ENCODE measurements at places on chromosomes 5 and 9. TPM values are rescaled to one million over a fixed set of nuclear protein-coding genes. Genes with fewer than 3 reads are reported as not detected.

The SLC46A2 gene
- 0.47 TPM for polyA plus RNA-seq

- DNase-seq, result no peak
Observed at GRCh38 chr9:98795295-98795955, 930 bp downstream of the ANKS6 start.

DNA sequence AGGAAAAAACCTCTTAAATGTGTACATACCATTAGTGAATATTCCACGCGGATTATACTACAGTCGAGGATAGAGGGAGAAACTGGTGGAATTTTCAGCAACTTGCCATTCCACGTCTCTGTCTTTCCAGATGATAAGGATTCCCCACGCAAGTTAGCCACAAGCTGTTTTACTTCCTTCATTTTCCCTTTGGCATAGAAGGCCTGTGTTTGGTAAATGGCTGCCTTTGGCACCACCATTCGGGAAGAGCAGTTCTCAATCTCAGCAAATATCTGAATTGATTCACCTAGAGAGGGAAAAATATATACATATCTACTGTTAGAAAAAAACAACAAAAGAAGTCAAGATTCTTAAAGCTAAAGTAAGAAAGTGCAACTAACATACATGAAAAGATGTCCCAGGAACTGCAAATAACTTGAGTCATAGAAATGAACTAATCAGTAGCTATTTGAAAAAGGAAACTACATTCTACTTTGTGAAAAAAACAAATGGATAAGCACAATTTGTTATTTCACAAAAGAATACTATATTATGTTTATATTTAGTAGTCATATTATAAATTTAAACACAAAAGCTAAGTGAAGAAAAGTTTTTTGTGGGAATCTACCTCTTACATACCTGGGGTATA, 8.1 kb downstream of the ARRDC3 start:
- no peak for DNase-seq

GRCh38 chr5:54519509-54519876, 1.9 kb downstream of the SNX18 start:
- no peak for DNase-seq

DNA sequence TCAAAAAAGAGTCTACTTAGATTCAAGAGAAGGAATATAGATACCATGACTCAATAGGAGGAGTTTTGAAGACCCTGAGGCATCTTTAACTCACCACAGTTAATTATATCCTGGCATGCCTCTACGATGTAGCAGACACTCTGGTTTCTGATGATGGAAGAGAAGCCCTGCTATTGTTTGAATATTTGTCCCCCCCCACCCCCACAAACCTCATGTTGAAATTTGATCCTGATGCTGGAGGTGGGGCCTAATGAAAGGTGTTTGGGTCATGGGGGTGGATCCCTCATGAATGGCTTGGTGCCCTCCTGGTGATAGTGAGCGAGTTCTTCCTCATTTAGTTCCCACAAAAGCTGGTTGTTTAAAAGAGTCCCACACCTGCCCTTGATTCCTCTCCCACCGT, 147.9 kb upstream of the TBCA start:
- DNase-seq, result no peak

The TAL2 gene
- polyA plus RNA-seq, result 3.2 TPM

DNA sequence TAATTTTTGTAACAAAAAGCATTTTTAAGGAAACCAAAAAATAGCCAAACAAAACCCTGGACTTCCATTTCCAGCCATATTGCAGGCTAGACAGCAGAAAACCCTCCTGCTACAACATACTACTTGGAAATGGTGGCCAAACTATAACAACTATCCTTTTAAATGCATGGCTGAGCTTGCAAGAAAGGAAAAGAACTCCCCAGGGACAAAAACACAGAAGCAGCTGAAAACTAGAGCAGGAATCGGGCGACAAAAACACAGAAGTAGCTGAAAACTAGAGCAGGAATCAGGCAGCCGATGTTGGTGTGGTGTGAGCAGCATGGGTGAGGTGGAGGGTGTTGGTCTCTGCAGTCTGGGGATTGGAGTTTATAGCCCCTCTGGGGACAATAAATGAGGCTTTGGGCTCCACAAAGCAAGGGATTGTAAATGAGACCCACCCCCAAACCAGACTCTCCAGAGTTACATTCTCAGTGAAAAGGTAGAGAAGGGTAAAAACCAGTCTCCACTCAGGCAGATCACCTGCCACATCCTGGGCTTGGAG, 95.2 kb downstream of the C9orf50 start:
- DNase-seq, result no peak

GRCh38 chr5:134634227-134634626, 1.6 kb upstream of the SAR1B start:
- no peak for DNase-seq

DNA sequence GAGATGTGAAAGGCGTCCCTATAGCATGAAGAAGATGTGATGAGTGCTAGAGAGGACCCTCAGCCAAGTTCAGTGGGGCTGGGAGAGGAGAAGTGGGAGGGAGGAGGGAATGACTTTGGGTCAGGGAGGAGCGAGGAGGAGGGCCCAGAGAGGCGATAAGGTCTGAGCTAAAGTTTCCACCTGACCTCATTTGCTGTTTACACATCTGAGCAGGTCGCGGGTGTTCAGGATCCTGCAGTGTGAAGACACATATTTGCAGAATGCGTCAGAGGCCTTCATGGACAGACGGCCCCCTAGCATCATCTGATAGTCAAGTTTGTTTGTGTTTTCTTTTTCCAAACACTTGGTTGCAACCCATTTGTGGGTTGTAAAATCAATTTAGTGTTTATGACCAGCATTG, 18.9 kb upstream of the IGFBPL1 start:
- DNase-seq, result no peak

The SPINK13 gene
- 0.23 TPM for polyA plus RNA-seq

The PCDHGA11 gene
- polyA plus RNA-seq, result 4.3 TPM

GRCh38 chr9:113921396-113921925, 45.4 kb downstream of the ZNF618 start:
- DNase-seq, result no peak

The ANKRD31 gene
- polyA plus RNA-seq, result 0.75 TPM

DNA sequence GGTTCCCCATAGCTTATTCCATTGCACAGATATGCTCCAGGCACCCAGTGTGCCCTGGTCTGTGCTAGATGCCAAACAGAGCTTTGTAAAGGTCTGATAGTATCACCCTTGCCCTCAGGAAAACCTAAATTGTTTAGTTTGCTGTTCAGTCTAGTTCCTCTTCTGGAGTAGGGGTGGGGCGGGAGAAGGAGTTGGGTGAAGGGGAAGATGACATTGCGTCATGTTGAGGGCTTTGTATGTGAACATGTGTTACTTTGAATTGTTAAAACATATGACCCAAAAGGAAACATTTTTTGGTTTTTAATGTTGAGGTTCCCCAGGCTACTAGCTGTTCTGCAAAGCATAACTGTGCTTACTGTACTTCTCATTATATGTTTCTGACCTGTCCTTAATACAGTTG, 40.6 kb downstream of the HACD4 start:
- no peak for DNase-seq

- DNase-seq, result no peak
Observed at GRCh38 chr9:91558879-91559278, 135.2 kb upstream of the NFIL3 start.

DNA sequence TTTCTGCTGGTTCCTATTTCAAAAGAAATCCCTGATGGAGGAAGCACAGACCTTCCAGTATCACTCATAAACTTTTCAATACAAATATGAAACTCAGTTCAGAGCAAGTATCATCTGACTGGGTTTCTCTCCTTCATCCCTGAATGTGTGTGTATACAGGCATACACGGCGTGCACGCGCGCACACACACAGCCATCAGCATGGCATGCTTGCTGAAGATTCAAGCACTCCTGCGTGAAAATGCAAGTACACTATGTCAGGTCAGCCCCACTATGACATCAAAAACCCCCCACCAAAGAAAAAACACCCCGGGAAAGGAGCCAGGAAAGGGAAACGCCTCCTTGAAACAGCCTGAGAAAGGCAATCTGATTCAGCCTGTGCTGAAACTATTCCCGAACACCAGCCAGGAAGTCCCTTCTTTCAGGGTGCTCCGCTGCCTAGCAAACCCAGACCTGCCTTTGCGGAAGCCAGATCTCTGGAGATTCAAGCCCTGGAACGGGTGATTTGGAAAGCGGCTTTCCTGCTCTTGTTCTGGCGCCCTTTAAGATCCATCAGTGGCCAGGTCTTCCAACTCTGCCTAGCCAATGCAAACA, 831 bp downstream of the KLHL3 start:
- DNase-seq, result no peak

- no peak for DNase-seq
Observed at GRCh38 chr9:119852390-119852789, 483.2 kb upstream of the BRINP1 start.

DNA sequence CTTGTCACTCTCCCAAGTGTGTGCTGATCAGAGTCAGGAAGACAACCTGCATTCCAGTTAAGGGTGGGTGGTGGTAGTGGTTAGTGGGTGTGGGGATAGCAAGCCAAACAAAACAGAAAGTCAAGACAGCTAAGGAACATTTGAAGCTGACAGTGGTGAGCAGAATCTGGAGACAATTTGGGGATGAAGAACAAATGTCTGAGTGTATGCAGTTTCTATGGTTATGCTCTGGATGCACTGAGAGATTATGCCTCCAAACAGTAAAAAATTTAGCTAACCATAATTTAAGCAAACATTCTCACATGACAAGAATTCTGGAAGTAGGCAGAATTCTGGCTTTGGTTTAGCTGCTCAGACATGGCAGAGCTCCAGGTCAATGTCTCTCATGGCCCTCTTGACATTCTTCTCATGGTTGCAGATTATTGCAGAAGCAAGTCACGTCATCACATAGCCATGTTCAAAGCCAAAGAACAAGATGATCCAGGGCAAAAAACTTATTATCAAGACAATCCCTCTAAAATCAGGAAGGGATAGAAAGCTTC, 148.7 kb downstream of the LURAP1L start:
- DNase-seq, result no peak

- DNase-seq, result no peak
Observed at GRCh38 chr5:54438620-54439389, 16.7 kb upstream of the HSPB3 start.

The ADAMTS2 gene
- 12.6 TPM for polyA plus RNA-seq

DNA sequence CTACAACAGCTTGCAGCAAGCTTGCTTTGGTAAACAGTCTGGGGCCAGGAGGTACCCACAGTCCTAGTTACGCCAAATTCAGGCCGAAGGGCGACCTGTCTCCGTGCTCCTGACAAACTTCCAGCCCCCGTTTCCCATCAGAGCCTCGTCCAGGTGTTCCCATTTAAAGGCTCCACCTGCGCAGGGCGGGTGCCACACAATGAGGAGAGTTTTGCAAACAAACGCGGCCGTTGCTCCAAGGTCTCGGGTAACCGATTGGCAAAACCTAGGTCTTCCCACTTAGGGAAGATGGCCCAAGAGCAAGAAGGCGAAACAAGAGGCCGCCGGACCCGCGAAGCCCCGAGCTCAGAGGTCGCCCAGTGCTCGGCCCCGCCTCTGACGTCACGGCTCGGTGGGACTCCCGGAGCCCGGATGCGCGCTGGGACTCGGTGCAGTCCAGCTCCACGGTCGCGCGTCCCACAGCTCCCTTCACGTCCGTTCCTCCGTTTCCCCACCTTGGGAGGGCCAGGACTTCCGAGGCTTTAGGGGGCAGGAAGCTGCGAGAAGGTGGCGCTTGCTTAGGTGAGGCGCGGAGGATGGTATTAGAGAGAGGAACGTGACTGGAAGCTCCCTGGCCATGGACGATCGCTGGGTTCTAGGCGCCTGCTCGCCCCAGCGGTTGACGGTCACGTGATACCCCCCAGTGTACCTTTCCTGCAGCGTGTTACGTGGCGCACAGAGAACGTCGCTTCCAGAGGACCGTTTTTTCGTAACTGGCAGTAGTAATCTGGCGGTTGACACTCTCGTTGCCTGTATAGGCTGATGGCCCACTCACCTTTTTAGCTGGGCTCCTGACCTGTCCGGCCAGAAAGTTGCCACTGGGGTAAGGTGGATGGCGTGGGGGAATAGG, 41.8 kb upstream of the KDM4C start:
- peak; percentile 17 for DNase-seq

- DNase-seq, result no peak
Observed at GRCh38 chr5:71836559-71837112, 117.6 kb downstream of the CARTPT start.

The MEIKIN gene
- not detected for polyA plus RNA-seq

GRCh38 chr5:173452119-173452905, 124.1 kb upstream of the STC2 start:
- no peak for DNase-seq

- DNase-seq, result no peak
Observed at GRCh38 chr5:123720955-123721354, 209.0 kb downstream of the CSNK1G3 start.

Data from left renal pelvis (tissue), 4 donors.